ENCODE measurements at places on chromosomes 12 and 14.

GRCh38 chr14:77910506-77910905 lies 110.6 kb downstream of the ADCK1 start:
- no peak for DNase-seq

GRCh38 chr12:109722721-109723094 lies 9.1 kb downstream of the FAM222A start:
- DNase-seq, result no peak

DNA sequence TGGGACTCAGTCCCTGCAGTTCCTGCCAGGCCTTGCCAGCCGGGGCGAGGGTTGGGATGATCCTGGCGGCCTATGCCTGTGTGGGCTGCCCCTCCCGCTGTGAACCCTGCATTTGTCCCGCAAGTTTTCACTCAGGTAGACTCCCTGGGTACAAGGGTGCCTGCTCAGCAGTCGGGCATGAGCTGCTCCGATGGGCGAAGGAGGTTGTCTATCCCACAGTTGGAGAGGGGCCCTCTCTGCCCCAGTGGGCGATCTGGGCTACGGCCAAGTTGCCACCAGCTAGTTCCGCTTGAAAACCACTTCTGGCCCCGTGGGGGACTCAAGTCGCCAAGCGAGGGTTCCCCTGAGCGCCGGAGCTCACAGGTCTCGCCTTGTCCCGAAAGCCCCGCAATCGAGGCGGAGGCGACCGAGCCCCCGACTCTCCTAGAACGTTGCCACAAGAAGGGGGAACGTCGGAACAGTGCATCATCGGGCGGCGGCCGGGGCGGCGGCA lies 365 bp upstream of the TPI1 start:
- no peak for DNase-seq

- no peak for DNase-seq
Observed at GRCh38 chr12:120470150-120470784, 719 bp upstream of the SRSF9 start.

GRCh38 chr14:68627050-68627867 lies 165.6 kb downstream of the ZFP36L1 start:
- DNase-seq, result no peak

DNA sequence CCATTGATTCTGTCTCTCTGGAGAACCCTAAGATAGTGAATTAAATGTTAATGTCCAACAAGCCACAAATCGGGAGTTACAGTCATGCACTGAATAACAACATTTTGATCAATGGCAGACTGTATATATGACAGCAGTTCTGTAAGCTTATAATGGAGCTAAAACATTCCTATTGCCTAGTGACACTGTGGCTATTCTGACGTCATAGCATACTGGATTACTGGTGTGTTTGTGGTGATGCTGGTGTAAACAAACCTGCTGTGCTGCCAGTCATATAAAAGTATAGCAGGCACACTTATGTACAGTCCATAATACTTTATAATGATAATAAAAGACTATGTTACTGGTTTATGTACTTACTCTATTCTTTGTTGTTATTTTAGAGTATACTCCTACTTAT lies 56.7 kb upstream of the BICD1 start:
- no peak for DNase-seq

GRCh38 chr14:75647640-75648039 lies 13.0 kb downstream of the ERG28 start:
- no peak for DNase-seq

GRCh38 chr12:54749191-54749818 lies 101.1 kb upstream of the DCD start:
- peak; percentile 46 for DNase-seq

DNA sequence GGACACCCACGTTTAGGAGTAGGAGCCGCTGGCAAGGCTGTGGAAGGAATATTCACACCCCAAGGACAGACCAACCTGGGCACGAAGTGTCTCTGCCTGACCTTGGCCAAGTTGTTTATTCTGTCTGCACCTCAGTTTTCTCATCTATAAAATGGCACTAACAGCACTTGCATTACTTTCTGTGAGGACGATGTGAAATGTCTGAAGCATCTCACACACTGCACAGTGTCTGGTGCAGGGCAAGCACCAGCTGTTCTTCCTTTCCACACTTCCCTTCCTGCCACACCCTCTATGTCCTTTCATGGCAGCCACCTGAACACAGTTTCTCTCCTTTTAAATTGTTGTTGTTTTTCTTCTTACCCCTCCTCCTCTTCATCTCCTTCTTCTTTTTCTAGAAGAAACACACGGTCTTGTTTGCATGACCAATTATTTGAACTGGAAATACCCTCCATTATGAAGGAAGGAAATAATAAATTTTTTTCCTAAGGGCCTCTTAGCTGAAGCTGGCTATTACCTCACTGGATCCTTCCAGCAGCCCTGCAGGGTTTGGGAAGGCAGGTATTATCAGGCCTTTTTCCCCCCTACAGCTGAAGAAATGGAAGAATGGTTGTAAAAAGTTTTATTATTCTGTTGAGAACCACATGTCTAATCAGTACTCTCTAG lies 42.9 kb upstream of the ATP23 start:
- DNase-seq, result no peak

DNA sequence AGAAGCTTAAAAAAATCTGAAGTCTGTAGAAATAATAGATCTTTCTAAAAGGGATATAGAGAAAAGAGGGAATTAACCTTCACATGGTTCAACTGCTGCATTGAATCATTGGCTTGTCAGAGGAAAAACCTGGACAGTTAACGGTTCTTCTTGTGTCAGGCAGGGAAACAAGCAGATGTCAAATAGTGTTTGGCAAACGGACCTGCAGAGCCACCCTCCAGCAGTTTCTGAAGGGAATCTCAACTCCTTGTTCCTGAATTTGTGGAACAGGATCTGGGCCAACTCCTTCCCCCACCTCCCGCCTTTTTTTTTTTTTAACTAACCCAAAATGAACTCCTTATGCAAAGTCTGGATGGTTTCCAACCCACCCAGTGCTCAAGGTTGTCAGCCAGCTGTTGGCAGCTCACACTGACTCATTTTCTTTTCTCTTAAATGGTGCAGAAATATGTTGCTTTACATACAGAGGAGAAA lies 187.3 kb downstream of the CAND1 start:
- no peak for DNase-seq
